ENCODE measurements at places on chromosomes 6 and 20.

GRCh38 chr6:26021350-26022131 lies 58.9 kb downstream of the TRIM38 start:
- DNase-seq, result peak; percentile 84

- DNase-seq, result no peak
Measured at GRCh38 chr20:42093542-42094440, 475.6 kb upstream of the CHD6 start.

GRCh38 chr20:54382419-54382818 lies 93.0 kb upstream of the DOK5 start:
- no peak for DNase-seq

- DNase-seq, result no peak
Measured at GRCh38 chr6:167650730-167651317, 175.9 kb upstream of the AFDN start.

- DNase-seq, result no peak
Measured at GRCh38 chr20:36885356-36885755, 9.4 kb downstream of the TLDC2 start.

DNA sequence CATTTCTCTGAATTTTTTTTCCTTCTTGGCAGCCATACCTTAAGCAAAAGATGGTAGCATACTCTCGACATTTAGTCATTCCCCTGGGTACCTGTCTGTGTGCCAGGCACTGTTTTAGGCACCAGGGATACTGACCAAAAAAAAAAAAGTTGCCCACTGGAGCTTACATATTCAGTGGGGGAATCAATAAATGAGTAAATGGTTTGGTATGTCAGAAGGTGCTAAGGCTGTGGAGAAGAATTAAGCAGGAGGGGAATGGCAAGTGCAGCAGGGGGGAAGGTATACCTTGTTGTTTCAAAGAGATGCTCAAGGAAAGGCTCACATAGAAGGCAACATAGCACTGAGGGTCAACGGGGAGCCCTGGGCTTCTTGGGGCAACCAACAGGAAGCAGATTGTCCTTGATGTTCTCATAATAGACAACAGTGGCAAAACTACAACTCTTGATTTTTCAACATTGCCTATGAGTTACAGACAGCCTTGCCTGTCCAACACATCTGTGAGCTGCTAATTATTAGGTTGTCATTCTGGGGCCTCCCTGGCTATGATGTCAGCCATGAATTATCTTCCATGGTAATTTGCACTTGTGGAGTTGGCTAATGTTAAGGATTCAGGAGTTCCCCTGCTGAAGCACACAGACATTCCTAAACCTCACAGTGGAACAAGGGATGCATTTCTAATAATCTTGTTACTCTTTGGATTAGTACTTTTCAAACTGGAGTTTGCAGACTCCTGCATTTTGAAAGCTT lies 19.6 kb downstream of the NT5E start:
- no peak for DNase-seq

DNA sequence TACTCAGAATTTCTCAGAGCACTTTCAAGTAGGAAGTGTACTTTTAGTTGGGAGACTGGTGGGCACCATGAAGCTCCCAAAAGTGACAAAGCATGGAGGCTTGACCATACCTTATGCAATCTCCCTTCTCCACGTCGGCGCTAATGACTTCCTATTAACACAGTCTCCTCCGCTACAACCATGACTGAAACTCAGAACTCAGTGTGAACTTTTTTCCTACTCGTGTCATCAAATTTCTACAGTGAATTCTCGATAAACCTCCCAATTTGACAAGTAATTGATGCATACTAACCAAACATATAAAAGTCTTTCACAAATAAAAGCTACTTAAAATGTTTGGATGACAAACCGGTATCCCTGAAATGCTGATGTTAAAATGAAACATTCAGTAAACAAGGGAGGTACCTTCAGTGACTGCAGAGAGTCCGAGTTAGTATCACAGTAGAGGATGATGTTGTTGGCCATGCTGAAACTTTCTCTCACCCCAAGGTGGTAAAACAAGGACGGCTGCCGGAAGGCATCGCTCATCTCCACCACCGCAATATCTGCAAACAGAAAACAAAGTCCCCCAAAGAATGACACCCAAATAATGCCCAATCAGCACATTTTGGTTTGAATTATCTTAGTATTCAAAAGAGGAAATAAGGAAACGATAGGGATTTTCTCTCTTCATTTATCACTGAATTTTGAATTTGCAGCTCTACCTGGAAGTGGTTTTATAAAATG lies 72.1 kb downstream of the MAP3K5 start:
- no peak for DNase-seq

- peak; percentile 57 for DNase-seq
Measured at GRCh38 chr6:163533443-163533842, 118.9 kb downstream of the QKI start.

- no peak for DNase-seq
Measured at GRCh38 chr6:75691012-75691411, 58.0 kb upstream of the MYO6 start.

DNA sequence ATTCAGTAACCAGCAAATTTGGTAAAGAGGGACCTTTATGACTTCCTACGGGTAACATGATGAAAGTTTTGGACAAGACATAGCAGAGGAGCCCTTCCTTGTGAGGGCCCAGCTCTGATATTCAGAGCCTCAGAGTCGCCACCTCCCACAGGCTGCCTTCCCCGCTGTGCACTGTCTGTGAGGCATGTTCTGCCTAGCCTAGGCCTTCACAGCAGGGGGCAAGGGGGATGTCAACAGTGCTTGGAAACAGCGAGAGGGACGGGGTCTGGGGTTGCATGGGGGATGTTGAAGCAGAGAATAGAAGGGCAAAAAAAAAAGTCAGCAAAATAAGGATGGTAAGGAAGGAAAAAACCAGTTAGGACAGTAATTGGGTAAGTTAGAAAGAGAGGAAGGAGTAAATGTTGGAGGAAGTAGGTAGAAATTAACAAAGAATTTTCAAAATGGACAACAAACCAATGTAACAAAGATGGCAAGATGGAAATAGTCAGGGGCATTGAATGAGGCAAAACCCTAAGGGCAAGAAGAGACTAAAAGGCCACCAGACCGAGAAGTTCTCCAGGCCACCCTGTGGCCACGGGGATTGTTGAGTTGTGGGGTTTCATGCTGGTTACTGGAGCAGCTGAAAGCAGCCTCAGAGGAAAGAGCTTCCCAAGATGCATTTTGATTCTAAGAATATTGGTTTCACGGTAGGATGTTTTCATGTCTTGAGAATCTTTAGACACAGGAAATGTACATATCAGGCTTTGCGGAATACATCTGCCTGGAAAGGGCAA lies 139.8 kb downstream of the LY86 start:
- DNase-seq, result no peak

DNA sequence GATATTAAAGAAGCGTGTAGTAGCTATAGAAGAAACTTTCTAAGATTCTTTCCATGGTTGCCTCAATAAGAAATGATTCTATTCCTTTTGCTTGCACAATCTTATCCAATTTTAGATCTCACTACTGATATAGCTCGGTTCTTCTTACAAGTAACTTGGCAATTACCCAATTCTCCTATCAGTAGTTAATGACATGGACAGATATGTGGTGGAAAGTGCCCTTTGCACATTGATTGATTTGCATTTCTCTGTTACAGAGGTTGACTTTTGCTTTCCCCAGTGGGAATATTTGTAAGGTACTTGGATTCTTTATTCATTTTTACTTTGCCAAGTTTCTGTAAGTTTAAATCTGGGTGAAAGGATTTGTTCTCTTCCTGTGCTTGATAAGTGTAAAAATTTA lies 93.7 kb upstream of the QKI start:
- DNase-seq, result no peak

DNA sequence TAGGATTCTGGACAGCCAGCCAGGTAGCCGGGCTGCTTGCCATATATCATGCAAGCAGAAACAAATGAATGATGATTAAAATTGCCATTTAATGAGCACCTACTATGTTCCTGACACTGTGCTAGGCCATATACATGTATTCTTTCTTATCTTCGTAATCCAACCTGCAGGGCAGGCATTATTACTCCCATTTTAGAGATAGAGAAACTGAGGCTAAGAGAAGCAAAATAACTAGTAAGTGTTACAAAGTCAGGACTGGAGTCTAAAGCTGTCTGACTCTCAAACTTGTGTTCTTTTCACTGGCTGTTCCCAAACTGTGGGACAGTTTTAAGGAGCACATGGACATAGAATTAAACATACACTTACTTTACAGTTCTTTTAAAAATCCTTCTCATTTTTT lies 2.0 kb downstream of the CD40 start:
- no peak for DNase-seq

DNA sequence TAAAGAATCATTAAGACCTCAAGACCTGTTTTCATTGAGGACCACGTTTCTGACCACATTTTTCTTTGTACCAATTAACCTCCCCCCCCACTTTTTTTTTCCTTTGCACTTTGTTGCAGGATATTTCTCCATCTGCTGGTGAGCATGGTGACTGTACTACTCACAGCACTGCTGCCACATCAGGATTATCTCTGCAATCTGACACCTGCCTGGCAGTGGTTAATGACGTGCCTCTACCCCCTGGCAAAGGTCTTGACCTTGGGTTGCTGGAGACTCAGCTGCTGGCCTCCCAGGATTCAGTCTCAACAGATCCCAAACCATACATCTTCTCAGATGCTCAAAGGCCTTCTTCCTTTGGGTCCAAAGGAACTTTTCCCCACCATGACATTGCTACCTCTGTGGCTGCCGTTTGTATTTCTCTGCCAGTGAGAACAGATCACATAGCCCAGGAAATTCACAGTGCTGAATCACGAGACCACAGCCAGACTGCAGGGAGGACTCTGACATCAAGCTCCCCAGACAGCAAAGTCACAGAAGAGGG lies 46.6 kb upstream of the EDN3 start:
- DNase-seq, result no peak

- no peak for DNase-seq
Measured at GRCh38 chr20:3452136-3452535, 18.7 kb upstream of the ATRN start.

Measured in RCC 7860 (cell line).